ENCODE measurements at places on chromosomes 5 and 9.

- peak; percentile 51 for DNase-seq
Measured at GRCh38 chr9:127877566-127877998, at the start of gene AK1. Gene AK1 (minus strand): TSS chr9:127877675. CDS start chr9:127874617, 3,058 bp downstream.

DNA sequence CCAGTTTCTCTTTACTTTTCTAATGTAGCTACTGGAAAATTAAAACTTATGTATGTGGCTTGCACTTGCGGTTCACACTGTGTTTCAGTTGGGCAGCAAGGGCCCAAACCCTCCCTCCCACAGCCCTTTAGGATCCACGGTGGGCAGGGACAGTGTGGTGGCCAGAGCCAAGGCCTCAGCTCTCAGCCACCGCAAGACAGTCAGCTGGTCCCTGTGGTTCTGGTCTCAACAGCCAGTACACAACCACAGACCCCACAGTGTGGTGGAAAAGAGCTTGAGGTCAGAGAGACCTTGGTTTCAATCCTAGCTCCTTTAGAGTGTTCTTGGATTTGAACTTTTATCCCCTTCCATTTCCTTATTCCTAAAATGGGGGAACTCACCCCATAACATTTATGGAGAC lies 153.0 kb upstream of the SMIM23 start:
- no peak for DNase-seq

DNA sequence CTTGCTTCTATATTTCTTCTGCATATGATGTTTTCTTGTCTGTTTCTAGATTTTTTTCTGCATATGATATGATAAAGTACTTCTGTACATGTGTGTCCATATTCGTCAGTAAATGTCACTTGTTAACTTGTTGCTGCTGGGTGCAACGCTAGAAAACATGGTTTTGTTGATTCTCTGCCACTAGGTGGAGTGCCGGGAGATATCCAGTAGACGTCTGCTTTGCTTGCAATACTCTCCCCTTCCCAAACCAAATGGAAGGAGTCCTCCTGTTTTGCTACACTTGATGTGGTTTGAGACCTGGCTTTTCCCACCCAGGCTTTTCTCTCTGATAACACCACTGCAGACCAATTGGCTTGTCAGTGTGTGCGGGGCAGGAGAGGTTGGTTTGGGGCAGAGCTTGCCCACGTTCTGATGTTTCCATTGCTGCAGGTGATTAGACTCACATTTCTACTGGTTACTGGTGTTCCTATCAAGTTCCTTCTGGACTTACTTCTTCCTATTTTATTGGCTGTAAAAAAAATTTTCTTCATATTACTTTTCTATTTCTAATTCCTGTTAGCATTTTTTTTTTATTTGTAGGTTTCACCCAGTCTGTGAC lies 900.0 kb upstream of the CDH10 start:
- peak; percentile 38 for DNase-seq

DNA sequence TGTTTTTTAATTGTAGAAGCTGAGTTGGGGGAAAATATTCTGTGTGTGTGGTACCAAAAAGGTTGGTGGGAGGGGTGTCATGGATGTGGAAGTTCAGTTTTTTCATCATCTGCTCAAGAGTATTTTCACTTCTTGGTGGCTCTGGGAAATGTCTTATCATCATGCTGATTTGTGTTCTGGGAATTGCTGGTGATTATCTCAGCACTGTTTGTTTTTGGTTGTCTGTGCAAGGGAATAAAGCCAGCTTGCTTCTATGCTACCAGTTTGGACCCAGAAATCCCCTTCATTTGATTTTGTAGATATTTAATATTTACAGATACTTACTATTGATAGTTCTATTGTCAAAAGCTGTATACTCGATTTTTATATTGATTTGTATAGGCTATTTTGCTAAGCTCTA lies 2289.7 kb downstream of the MAT2B start:
- no peak for DNase-seq

DNA sequence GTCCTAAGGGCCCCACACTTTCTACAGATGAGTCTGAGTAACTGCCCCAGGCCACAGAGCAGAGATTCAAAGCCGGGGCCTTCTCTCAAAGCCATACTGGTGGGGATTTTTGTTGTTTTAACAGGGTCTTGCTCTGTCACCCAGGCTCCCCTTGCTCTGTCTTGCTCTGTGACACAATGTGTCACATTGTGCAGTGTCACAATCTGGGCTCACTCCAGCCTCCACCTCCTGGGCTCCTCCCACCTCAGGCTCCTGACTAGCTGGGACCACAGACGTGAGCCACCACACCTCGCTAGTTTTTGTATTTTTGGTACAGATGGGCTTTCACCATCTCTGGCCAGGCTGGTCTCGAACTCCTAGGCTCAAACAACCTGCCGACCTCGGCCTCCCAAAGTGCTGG lies 8.6 kb downstream of the AGPAT2 start:
- DNase-seq = no peak

DNA sequence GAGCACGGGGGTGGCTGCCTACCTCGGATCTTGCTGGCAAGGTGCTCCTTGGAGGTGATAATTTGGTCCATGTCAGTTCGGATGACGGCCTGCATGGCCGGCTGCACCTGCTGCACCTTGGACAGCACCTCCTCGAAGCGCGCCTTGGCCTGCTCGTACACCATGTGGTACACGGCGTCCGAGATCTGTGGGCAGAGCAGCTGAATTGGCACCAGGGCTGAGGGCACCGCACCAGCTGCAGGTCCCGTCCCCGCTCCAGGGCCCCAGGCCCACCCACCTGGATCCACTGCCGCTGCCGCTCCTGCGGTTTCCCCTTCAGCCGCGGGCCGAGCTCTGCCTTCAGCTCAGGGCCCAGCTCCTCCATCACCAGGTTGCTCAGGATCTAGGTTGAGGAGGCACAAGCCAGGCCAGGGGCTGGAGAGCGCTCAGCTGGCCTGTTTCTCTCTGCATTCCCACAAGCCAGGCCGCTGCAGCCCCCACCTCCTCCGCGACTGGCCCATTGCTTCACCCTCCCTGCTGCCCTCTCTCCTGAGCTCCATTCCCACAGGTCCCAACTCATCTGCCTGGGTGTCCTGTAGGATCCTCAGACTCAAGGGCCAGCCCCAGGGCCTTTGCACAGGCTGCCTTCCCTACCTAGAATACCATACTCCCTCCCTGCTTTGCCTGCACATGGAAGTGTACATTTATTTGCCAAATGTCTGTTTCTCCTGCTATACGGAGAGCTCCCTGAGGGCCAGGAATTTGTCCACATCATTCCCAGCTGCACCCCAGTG lies 65.7 kb downstream of the LRSAM1 start:
- DNase-seq = no peak

GRCh38 chr9:37062336-37062735 lies 28.3 kb upstream of the PAX5 start:
- no peak for DNase-seq

DNA sequence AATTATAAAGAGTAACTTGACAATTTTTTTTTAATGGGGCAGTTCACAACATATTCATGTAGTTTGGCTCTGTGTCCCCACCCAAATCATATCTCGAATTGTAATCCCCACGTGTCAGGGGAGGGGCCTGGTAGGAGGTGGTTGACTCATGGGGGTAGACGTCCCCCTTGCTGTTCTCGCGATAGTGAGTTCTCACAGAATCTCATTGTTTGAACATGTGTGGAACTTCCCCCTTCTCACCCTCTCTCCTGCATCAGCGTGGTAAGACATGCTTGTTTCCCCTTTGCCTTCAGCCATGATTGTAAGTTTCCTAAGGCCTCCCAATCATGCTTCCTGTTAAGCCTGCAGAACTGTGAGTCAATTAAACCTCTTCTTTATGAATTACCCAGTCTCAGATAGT lies 40.7 kb downstream of the FBXW11 start:
- DNase-seq = no peak

DNA sequence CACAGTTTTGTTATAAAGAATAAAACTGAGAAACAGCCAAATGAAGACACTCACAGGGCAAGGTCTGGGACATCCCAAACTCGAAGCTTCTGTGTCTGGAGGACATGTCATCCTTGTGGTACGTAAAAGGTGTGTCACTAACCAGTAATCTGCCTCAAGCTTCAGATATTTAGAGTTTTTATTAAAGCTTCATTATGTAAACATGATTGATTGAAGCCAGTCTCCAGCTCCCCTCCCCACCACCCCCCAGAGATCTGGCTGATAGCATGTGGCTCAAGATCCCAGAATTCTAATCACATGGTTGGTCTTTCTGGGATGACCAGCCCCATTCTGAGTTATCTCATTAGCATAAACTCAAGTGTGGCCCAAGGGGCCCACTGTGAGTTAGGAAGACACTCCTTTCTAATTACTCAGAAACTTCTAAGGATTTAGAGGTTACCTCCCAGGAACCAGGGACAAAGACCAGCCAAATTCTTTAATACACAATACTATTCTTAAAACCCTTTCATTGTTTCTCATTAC lies 31.4 kb upstream of the ERAP1 start:
- no peak for DNase-seq

DNA sequence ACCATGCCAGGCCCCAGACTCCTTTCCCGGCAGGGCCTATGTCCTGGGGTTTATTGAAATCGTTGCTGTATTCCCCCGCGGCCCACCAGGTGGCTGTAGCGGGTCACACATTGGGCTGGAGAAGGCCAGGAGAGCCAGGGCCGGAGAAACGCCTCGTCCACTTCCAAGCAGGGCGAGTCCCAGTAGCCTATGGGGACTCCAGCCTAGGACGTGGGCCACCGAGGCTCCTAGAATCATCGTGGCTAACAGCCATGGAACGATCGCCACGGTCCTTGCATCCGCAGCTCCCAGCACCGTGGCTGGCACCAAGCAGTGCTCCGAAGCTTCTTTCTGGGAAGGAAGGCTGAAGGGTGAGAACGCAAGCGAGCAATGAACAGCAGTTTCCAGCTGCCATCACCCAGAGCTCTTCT lies 87.7 kb downstream of the ENTREP1 start:
- peak; percentile 62 for DNase-seq

GRCh38 chr5:51381761-51382474 lies 1.3 kb upstream of the ISL1 start:
- DNase-seq = no peak

- DNase-seq = no peak
Measured at GRCh38 chr9:121445986-121446385, 53.7 kb downstream of the GGTA1 start.

GRCh38 chr9:98808411-98808815 lies 943 bp downstream of the GALNT12 start:
- DNase-seq = no peak

DNA sequence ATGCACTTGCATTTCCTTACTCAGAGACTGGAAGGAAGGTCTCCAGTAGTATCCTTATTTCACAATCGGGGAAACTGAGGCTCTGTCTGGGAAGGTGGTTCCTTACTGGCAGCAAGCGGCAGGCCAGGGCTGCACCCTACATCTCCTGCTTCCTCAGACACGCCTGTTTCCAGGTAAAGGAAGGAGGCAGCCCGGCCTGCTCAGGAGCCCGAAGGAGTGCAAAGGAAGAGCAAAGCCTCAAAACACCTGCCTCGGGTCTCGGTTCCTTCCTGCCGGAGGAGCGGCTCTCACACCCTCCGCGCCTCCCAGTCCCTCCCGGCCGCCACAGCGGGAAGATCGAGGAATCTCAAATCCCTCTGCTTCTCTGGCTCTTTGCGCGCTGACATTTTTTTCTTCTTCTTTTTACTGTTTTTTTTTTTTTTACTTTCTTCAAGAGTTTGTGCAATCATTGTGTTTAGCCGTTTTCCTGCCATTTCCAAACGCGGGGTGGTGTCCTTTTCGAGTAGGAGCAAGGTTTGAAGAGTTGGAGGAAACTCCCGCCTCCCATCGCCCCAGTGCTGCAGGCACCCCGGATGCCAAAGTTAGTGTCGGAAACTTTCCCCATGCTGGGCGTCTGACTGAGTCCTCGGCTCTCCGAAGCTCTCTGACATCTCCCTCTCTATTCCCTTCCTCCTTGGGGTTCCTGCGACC lies 1.0 kb downstream of the GGTA1 start:
- peak; percentile 11 for DNase-seq

DNA sequence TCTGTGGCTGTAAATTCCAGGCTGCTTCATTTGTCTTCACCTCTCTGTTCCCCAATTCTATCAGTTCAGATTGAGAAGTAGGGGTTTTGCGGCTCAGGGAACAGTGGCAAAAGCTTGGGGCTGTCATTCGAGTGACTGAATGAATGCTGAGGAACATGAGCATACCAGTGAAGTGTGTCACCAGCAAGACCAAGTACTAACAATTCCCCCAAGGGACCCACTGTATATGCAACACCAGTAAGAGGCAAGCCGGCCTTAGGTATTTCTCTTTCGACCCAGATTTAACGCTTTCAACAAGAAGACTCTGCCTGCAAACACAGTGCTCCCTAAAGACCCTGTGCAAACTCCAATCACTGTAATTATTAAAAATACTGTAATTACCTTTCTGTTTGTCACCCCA lies 25.8 kb downstream of the KLHL3 start:
- DNase-seq = no peak

DNA sequence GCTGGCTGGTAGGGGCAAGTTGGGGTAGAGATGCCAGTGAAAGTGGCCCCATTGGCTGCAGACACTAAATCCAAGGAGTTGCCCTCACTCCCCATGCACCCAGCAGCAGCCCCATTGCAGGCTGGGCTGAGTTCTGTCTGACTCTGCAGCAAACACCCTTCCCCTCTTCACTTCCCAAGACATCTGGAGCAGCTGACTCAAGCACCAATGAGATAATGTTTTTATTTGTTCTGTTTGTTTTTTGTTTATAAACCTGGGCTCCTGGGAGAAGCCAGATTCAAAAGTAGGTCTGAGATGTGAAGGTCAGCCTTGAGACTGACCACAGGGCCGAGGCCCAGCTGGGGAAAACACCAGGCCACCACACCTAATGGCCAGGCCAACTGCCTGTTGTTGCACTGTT lies 545.9 kb upstream of the KLF4 start:
- DNase-seq = no peak

GRCh38 chr9:38380230-38380871 lies 12.2 kb upstream of the ALDH1B1 start:
- no peak for DNase-seq

DNA sequence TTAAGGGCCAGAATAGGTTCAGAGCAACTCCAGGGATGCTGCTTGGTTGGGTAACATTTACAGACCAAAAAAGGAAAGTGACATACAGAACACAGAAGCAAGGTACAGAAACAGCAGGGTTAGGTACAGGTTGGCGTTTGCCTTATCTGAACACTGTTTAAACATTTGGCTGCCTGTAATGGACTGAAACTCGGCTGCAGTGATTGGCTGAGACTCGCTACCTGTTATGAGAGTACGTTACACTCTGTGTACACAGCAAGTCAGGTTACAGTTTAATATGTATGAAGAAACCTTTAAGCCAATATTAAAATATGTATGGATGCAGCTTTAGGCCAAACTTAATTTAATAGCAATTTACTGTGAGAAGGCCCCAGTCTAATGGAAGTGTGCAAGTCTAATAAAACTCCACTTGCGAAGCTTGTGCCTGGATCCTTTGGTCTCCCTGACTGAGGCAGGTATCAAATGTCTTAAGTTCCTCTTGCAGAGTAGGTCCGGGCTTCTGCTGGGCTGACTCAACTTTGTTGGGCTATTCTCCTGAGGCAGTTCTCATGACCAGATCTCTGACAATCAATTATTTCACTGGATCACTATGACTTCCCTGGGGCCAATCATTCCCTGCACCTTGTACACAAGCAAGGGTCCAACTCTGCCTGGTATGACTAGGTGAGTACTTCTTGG lies 204.9 kb downstream of the ZNF462 start:
- DNase-seq = no peak

- no peak for DNase-seq
Measured at GRCh38 chr5:36790847-36791246, 85.7 kb upstream of the NIPBL start.

GRCh38 chr5:95411474-95411873 lies 20.3 kb downstream of the FAM81B start:
- DNase-seq = no peak

Measured in HTR-8/SVneo (cell line).